ENCODE measurements at places on chromosomes 5 and 9.

- DNase-seq = no peak
These were observed 38.3 kb downstream of the DAPK1 start for GRCh38 chr9:87535817-87536539.

DNA sequence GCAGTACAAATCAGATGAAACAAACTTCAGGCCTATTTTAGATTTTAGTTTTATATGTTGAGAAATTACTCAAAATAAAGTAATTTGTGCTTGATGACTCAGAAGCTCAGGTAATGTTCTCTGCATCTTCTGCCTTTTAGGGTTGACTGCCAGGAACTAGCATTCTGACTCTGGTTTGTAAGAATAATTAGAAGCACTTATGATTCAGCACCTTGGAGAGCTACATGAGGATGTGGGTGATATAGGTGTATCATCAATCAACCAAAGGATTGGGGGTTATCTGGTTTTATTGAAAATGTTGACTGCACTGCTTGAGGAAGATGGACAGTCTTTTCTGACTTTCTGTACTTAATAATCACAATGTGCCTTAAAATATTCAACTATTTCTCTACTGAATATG lies 118.7 kb upstream of the SGCD start:
- no peak for DNase-seq

DNA sequence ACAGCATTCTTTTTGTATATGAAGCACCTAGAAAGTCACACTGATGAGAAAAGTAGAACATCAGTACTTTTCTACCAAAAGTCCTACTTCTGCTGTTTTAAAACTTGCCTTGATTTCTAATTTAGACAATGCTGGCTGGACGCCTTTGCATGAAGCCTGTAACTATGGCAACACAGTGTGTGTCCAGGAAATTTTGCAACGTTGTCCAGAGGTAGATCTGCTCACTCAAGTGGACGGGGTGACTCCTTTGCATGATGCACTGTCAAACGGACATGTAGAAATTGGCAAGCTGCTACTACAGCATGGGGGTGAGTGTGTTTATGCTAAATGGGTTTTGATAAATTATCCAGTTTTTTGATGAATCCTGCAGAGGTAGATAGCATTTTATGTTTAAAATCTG lies 73.5 kb downstream of the SLF1 start:
- peak; percentile 56 for DNase-seq

DNA sequence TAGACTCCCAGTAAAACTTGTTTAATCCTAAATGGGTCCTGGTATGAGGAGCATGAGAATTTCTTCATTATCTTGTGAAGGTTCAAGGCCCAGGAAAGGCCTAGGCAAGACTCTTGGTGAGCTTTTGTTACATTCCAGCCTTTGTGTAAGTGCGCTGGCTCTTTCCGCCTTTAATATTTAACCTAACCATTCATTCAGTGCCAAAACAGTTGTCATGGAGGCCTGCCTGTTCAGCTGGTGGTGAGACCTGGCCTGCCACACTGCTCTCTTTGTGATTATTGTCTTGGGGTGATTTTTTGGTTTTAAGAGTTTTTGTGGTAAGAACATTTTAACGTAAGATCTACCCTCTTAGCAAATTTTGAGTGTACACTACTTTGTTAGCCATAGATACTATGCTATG lies 127.5 kb upstream of the WWC1 start:
- DNase-seq = no peak

DNA sequence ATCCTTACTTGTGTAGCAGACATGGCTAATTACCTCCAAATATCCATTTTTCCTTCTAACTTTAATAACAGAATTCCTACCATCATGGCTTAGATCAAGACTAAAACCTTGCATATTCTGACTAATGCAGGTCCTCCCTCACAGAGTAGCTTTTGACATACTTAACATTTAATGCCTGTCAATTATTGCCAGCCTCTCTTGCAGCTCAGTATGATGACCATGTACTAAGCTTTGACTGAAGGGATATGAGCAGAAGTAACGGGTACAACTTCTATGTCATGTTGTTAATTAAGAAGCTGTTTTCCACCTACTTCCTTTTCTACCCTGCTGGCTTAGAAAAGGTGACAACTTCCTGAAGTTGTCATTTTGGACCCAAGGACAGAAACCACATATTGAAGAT lies 533.4 kb downstream of the PSAT1 start:
- no peak for DNase-seq

- DNase-seq = no peak
These were observed 63.9 kb downstream of the PPARGC1B start for GRCh38 chr5:149794041-149794440.
